ENCODE measurements at places on chromosomes 3 and 15.
A peak's percentile ranks its signal among the peaks of the same experiment; 100 is the strongest.

DNA sequence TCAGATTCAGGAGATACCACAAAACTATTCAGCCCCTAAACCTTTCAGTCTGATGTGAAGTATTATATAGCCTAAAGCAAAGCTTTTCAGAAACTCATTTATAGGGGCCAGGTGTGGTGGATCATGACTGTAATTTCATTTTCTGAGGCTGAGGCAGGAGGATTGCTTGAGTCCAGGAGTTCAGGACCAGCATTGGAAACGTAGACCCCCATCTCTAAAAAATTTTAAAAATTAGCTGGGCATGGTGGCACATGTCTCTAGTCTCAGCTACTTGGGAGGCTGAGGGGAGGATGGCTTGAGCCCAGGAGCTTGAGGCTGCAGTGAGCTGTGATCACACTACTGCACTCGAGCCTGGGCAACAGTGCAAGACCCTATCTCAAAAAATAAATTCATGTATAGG lies 60.0 kb downstream of the TMOD3 start:
- DNase-seq, result no peak

GRCh38 chr15:69979262-69979661 lies 118.5 kb downstream of the TLE3 start:
- no peak for DNase-seq

- DNase-seq, result no peak
Measured at GRCh38 chr15:67807141-67807540, 18.2 kb upstream of the SKOR1 start.

- no peak for DNase-seq
Measured at GRCh38 chr15:47742334-47742733, 25.0 kb downstream of the SEMA6D start.

DNA sequence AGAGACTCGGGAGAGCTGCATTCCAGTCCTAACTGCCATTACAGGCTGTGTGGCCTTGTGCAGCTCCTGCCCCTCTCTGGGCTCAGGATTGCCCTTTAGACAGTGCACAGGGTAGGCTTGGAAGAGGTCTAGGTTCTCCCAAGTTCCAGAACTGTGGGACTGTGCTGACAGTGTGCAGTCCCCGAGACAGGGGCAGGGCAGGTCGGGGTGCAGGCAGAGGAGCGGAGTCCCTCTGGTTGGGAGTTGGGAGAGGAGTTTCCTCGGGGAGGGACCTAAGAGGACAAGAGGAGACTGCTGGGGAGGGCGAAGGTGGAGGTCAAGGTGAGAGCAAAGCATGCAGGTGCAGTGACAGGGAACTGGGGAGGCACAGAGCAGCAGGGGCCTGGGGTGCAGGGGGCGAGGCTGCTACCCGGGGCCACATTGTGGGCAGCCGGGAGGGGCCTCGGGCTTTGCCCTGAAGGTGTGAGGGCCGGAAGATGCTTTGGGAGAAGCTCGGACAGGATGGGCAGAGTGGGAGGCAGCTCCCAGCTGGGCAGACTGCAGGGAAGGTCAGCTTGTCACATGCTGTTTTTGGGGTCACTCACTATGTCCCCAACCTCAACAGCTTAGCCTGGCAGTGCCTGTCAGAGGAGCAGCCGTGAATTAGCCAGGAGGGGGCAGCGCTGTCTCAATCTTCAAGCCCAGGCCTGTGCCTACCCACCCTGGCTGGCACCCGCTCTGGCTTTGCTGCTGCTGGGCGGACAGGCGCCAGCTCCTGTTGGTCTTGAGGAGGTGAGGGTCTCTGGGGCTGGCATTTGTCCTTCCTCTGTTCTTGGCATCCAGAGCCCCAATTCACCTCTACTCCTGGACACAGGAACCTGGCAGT lies 15.4 kb upstream of the CSPG4 start:
- DNase-seq, result peak; percentile 72

DNA sequence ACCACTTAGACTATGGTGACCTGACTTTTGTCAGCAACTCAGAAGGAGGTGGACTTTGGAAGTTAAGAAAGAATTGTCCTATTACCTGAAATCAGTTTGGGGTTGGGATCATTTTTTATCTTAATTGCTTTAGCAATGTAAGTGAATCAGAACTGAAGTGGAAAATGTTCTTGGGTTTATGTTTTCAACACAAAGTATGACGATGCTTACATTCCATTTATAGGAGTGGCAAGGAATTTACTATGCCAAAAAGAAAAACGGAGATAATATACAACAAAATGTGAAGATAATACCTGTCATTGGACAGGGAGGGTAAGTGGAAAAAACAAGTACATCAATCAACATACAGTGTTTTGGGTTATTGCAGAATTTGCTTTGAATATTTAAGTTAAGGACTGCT lies 116.1 kb downstream of the PDE8A start:
- no peak for DNase-seq

DNA sequence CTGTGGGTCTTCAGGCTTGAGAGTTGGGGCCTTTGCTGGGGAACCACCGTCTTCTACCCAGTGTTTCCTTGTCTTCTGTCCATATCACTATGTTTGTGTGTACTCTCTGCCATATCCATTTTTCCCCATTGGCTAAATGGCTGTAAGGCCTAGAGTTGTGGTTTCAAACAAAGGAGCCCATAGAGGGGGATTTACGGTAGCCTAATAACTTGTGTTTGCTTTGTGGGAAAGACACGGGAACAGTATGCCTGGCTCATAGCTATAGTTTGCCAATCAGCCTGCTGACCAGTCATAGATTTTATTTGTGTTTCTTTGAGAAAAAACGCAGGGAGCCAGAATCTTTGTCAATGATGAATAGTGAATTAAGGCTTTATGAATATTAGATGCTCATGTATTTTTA lies 554.8 kb downstream of the NAALADL2 start:
- no peak for DNase-seq

Measured in CD4-positive, alpha-beta T cell treated with Interleukin-4 for 1 hour (primary cell).